ENCODE measurements at places on chromosomes 5 and 9.

- no peak for DNase-seq
These were observed 366.8 kb downstream of the CYLC2 start for GRCh38 chr9:103361906-103362305.

- no peak for DNase-seq
These were observed 61.1 kb upstream of the LPAR1 start for GRCh38 chr9:111099199-111100008.

GRCh38 chr5:56323505-56323904, 90.4 kb upstream of the ANKRD55 start:
- DNase-seq, result peak; percentile 26

DNA sequence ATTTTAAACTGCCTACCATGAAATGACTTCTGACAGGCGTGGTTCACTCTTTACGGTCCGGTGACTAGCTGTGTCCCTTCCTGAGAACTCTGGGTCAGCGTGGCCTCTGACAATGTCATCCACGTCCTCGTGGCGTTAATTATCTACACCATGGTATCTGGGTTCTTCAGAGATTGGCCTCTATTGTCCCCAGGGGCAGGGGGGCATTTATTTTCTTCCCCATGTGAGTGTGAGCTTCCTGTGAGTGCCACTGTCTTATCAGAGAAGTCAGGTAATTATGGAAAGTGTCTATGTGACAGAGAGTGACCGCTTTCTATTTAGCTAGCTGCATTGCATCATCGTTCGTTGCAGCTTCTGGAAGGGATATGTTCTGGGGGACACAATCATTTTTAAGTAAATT, 77.2 kb downstream of the FBXL7 start:
- no peak for DNase-seq

DNA sequence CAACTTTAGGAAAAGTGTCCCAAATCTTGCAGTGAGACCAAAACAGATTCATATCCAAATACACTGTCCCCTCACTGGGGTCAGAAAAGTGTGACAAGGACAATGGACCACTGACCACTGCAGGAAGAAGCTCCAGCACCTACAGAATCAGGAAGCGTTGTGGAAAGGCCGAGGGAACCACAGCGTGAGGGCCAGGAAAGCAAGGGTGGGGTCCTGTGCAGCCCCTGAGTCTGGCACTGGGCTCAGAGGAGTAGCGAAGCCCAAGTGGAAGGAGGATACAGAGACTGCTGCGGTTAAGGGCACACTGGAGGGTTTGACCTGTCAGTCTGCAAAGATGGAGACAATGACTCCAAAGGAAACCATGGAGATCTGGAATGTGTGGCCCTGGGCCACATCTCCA, 36.9 kb downstream of the C5orf15 start:
- no peak for DNase-seq

DNA sequence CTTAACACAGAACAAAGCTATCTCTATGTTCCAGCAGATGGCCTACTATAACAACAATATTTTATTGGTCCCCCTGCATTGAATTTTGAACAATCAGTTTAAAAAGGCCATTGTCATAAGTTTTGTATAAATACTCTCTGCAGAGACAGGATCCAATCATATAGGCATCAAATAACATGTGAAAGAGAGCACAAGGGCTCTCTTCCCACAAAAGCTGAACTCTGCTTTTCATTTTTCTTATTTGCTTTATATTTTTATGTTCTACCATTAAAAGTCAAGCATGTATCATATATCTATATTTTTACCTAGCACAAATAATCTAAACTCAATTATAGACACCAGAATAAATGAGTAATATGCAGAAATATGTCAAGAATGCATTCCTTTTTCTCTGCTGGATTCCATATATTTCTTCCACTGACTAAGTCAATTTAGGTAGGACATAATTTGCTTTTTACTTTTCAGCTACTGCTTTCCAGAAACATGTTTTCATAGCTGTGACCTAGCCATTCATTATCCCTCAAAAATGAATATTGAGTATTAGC, 143.6 kb downstream of the CDH9 start:
- DNase-seq, result no peak

- DNase-seq, result no peak
These were observed 499.0 kb upstream of the SGCD start for GRCh38 chr5:155827949-155828348.

DNA sequence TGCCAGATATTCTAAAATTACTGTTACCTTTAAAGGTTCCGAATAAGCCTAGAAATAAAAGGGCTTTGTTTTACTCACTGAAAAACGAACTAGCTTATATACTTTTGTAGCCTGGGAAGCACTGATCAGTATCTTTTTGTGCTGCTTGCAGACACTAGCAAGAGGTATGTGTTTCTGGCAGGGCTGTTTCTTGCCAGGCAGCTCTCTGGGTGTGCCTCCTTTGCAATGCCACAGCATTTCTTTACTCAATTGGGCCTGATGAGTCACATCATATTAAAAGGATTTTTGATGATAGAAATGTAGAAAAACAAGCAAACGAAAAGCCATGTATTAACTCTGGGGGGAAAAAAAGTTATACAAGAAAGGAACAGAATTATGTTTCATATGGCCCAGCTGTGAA, 35.6 kb downstream of the CD180 start:
- DNase-seq, result peak; percentile 24

DNA sequence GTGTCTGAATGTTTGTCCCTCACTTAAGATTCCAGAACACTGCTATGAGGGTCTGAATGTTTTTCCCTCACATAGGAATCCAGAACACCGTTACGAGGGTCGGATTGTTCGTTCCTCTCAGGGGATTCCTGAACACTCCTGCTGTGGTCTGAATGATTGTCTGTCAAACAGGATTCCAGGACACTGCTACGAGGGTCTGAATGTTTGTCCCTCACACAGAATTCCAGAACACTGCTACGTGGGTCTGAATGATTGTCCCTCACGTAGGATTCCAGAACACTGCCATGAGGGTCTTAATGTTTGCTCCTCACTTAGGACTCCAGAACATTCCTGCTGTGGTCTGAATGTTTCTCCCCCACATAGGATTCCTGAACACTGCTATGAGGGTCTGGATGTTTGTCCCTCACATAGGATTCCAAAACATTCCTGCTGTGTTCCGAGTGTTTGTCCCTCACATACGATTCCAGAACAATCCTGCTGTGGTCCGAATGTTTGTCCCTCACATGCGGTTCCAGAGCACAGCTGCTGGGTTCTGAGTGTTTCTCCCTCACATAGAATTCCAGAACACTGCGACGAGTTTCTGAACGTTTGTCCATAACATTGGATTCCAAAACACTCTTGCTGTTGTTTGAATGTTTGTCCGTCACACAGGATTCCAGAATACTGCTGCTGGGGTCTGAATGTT, 199.5 kb downstream of the FOXD4L6 start:
- DNase-seq, result no peak

- no peak for DNase-seq
These were observed 43.5 kb upstream of the LRRC14B start for GRCh38 chr5:147751-148150.

DNA sequence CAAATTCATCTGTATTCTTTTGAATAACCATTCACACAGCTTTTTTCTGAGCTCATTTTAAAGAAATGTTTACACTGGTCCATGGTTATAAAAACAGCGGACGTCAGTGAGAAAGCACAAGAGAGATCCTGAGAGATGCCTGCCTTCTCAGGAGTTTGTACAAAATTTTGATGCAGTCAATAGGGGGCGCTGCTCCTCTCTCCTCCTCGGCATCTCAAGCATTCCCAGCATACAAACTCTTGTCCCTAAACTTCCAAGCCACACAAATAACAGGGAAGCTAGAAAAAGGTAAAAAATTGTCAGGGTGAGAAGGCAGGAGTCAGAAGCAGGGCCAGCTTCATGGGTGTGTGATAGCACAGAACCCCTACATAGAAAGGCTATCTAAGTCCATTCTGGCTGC, 11.2 kb upstream of the CCDC152 start:
- DNase-seq, result no peak

DNA sequence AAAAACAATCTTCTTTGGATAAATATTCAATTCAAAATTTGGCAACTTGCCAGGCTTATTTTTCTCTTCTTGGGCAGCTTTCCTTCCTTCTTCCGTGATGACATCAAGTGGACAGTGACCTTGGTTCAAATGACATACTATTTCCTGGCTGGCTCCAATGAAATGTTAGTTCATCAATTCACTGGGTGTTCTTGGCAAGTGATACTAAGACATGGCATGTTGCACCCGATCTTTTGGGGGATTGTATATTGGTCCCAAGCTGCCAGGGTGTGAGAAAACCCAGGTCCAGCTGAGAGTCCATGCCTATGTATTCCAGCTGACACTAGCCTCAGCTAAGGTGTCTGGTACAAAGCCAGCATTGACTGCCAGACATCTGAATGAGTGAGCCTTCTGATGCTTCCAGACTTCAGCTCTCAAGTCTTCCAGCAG, 252.9 kb downstream of the MAT2B start:
- DNase-seq, result no peak

- no peak for DNase-seq
These were observed 109.3 kb downstream of the DCP2 start for GRCh38 chr5:113085880-113086409.

DNA sequence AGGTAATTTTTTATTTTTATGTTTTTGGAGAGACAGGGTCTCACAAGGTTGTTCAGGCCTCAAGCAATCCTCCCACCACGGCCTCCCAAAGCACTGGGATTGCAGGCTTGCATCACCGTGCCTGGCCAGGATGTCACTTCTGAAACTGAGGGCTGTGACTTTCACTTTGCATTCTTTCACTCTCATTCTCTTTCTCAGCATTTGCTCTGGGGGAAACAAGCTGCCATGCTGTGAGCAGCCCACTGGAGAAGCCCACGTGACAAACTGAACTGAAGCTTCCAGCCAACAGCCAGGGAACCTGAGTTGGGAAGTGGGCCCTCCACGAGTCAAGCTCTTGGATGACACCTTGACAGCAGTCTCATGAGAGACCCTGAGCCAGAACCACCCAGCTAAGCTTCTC, 109.4 kb downstream of the C5orf15 start:
- DNase-seq, result no peak

DNA sequence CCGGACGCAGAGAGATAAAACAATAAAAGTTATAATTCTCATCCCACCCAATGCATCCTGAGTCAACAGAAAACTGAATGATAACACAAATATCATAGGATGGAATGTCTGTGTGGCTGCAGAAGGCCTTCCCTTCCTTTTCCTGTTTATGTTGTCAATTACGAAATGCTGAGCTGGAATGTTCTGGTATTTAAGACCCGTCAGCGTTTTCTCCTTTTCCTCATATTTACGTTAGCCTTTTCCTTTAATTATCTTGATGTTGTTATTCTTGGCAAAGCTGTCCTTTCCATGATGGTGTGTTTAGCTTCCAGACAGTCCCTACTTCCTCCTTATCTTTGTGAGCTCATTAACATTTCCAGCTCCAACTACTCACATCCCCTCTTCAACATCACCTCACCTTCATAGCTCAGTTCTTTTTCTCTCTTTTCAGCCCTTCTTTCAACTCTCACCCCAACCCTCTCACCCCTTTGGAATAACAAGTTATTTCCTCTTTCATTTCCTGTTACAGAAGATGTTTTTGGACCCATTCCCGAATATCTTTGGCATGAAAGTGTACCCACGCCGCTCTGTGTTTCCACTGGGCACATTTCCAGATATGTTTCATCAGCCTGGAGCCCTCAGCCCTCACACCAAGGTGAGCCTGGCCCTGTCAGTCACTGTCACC, 221.6 kb downstream of the NR2F1-AS1 start:
- DNase-seq, result no peak

- DNase-seq, result no peak
These were observed 88.7 kb upstream of the CDH6 start for GRCh38 chr5:31104775-31105174.

DNA sequence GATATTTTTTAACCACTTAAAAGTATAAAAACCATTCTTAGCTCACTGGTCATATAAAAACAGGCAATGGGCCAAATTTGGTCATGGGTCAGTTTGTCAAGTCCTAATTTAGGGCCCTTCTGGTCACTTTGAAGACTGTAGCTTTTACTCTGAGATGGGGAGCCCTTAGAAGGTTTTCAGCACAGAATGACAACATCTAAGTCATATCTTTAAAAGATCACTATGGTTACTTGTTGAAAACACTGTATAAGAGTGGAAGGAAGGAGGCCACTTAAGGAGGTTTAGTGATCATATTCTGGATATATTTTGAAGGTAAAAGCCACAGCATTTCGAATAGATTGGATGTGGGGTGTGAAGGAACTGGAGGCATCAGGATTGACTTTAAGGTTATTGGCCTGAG, 76.7 kb downstream of the STRBP start:
- no peak for DNase-seq

DNA sequence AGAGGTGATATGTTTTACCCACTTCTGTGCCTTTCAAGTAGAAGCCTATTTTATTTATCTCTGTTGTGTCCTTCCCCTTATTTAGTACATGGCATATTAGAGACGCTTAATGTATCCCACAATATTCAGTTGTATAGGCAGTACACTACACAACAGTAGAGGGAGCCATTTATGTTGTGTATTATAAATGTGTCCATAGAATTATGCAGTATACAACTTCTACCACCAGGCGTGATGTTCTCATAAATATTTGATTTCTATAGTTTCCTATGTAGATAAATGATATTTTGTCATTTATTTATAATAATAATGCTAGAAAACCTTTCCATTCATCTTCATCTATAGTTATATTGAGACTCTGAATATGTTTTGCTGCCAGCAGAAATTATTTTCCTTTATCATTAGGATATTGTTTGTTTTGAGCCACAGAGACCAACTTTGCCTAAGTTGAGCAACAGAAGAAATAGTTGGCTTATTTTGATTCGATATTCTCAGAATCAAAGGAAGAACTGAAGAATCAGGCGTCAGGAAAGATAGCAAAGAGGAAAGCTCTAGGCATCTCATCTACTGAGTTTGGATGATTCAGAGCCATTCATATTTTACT, 81.7 kb downstream of the ADAMTS19 start:
- DNase-seq, result no peak

DNA sequence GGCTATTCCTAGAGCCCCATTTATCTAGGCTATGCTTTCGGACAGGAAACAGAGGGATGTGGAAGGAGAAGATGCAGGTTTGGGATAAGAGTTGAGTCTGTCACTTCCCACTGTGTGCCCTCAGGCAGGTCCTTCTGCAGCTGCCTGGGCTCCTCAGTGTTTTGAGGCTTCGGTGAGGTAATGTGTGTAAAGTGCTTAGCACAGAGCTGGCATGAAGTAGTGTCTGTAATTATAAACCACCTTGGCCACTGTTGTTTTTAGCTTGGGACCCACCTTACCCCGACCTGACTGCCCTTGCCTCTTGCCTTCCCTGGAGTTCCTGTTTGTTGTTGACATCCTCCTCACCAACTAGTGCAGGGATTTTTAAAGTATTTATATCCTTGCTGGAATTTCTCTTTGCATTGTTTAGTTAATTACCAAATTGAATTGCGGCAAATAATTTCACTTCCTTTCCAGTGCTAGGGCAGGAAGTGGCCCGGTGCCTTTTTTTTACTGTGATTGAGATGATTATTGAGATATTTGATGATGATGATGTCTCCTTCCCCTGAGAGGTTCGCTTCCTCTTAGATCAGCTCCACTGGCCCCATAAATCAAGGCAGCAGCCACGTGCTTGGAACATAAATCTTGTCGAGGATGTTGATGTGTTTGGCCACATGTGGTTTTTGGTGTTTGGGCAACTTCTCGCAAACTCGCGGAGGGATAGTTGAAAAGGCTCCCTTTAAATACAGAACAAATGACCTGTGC, 38.3 kb upstream of the DAB2IP start:
- no peak for DNase-seq

Measured in T-helper 1 cell (primary cell).